NCI-H1930 (cell line): ENCODE measurements at places on chromosomes 3 and 15.

- no peak for DNase-seq
These were observed 12.4 kb downstream of the APOD start for GRCh38 chr3:195571361-195571760.

- DNase-seq, result no peak
These were observed 102.8 kb downstream of the ARRDC4 start for GRCh38 chr15:98063315-98063714.

- DNase-seq, result no peak
These were observed 7.1 kb downstream of the KCNH8 start for GRCh38 chr3:19155375-19155774.

- no peak for DNase-seq
These were observed 393.6 kb downstream of the OTOL1 start for GRCh38 chr3:161890147-161890625.

GRCh38 chr15:44243829-44244228 is 44.7 kb upstream of the GOLM2 start:
- no peak for DNase-seq

DNA sequence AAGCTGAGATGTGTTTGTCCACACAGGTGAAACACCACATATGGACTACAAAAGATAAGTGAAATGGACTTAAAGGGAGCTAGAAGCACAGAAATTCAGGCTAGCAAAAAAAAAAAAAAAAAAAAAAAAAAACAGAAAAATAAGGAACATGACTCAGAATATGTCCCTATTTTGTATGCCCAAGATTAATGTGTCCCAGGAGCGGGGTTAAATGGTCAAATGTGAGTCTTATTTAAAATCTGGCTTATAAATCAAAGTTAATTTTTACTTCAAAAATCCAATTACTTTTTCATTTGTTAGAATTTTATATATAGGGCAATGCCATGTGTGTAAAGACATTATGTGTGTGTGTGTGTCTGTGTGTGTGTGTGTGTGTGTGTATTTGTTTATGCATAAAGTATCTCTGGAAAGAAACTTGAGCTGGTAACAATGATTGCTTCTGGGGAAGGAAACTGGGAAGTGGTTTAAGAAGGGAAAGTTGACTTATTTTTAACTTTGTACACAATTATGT is 986.5 kb downstream of the ROBO2 start:
- no peak for DNase-seq

DNA sequence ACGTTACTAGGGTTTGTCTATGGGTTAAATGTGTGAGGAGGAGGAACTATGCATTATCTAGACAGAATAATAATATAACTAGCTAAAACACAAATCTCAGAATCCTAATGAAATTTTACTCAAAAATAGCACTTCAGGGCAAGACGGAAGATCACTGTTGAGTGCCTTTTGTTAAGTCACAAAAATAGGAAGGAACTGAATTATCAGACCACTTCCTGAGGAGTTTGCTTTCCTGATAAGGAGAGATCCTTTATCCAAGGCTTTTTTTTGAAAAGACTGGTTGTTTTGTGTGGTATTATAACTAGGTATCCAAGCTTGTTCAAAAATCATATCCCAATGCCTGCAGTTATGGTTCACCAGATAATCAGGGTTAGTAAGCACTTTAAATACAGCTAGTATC is 34.6 kb downstream of the NR2E3 start:
- DNase-seq, result no peak

GRCh38 chr3:47678446-47679338 is 100.0 kb upstream of the CSPG5 start:
- no peak for DNase-seq

DNA sequence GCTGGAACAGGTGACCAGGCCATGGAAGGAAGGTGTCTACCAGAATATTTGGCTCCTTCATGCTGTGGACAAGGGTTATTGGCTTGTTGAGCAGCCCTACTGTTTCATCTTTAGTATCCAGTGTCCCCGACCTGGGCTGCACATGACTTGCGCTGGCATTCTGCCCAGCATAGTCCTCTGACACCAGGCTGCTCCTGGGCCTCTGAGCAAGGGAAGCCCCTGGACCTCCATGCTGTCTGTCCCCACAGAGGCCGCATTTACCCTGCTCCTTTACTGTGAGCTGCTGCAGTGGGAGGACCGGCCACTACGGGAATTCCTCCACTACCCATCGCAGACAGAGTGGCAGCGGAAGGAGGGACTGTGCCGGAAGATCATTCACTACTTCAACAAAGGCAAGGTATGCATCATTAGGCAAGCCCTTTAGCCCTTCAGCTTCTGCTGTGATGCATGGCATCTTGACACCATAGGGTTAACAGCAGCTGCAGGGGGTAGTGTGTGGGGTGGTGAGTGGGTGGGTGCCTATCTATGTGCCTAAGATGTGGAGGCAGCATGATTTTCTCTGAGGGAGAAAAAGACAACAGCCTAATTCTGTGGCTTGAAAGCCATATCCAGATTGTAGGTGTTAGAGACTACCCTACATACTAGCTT is 44.0 kb upstream of the MANF start:
- DNase-seq, result no peak

DNA sequence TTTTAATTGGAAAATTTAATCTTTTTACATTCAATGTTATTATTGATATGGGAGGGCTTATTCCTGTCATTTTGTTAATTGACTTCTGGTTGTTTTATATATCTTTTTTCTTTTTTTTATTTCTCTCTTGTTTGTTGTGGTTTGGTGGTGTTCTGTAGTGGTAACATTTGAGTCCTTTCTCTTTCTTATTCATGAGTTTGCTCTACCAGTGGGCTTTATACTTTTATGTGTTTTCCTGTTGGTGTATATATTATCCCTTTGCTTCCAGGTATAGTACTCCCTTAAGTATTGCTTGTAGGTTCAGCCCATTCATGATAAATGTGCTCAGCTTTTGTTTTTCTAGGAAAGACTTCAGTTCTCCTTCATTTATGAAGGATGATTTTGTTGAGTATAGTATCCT is 57.6 kb downstream of the GALK2 start:
- no peak for DNase-seq

DNA sequence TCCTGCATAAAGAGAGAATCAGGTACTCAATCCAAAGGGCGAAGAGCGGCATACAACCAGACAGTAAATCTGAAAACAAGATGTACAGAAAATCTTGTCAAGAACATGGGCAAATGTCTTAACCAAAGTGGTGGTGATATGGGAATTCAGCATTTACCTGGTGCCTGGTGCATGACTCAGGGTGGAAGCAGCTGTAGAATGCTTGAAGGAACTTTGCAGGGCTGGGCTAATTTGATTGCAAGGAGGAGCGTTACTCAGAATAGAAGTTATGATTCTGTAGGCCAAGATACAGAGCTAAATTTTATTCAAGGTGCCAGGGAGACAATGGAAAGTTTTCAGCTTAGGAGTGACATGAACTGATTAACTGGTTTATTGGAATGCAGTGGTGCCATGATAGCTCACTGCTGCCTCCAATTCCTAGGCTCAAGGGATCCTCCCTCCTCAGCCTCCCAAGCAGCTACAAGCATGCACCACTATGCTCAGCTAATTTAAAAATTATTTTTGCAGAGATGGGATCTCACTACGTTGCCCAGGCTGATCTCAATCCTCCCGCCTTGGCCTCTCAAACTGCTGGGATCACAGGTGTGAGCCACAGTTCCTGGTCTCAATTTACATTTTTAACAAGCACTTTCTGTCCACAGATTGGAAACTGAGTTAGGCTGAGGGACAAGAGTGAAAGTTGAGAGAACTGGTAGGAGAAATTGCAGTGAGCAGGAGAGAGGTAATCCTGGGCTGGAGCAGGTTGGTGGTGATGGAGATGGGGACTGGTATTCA is 91.5 kb upstream of the TBC1D5 start:
- no peak for DNase-seq

DNA sequence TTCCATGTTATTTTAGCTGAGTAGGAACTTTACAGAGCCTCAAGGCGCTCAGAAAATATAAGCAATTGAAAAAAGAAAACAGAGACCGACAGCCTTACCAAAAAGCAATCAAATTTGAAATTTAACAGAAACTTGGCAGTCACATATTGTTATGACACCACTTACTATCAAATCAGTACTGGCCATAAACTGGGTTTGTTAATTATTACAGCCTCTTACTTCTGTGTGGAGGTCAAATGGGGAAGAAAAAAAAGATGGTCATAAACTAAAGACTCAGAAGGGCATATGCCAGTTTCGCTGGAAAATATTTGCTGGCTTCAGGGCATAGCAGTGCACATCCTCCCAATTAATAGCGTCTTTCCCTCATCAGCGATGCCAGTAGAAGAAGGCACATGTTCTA is 45.5 kb upstream of the SUCLG2 start:
- DNase-seq, result no peak

DNA sequence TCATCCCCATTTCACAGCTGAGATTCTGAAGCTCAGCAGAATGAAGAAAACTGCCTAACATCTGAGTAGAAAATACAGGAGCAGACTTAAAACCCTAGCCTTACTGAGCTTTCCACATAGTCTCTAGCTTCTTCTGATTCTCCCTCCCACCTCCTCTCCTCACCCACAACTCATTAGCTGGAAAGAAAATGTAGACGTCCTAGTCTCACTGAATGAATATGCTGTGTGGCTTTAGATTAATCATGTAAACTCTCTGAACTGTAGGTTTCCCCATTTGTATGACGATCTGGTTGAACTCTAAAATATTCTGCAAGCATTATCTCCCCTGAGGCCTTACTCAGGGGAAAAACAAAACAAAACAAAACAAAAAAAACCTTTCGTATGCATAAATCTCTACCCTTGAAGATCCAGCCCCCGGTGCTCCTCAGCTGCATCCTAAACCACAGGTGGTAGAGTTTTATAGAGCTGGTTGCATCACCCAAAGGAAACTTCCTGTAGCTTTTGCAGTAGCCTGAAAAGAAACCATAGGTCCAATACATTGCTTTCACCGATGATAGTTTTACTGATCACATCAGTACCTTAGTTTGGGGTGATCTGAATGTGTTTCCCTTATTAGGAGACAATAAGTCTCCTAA is 40.6 kb downstream of the FOXB1 start:
- no peak for DNase-seq

DNA sequence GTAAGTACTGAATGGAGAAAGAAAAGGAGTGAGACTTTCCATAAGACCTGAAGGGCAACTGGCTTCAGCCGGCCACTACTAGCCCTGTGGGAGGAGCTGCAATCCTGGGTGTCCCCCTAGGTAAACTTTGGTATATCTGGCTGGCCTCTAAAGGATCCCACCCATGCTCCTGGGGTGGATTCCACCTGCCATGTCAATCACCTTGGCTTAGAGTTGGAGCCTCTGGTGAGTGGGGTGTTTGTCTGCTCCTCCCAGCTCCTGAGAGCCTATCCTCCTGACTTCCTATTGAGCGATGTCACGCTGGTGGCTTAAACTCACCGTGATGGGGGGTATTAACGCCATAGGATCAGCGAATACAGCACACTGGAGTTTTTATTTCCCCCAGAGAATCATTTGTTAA is 2.6 kb downstream of the SPTBN5 start:
- DNase-seq, result no peak

- DNase-seq, result peak; percentile 69
These were observed 65.1 kb downstream of the HMCES start for GRCh38 chr3:129343643-129344360.

GRCh38 chr15:41492597-41493204 is 973 bp upstream of the ITPKA start:
- no peak for DNase-seq

DNA sequence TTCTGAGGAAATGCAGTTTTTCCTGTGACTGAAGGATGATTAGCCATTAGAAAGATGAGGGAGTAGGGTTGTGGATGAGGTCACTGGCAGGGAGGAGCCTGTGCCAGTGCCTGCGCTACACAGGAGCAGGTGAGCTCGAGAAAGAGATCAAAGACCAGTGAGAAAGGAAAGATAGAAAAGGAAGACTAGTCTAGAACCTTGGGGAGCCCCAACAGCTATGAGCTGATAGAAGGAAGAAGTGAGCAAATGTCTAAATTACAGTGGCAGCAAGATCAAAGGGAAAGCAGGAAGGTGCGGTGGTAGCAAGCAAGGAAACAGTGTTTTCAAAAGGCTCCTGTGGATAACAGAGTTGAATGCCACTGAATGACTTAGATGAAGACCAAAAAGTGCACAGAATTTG is 39.6 kb downstream of the LNP1 start:
- no peak for DNase-seq

DNA sequence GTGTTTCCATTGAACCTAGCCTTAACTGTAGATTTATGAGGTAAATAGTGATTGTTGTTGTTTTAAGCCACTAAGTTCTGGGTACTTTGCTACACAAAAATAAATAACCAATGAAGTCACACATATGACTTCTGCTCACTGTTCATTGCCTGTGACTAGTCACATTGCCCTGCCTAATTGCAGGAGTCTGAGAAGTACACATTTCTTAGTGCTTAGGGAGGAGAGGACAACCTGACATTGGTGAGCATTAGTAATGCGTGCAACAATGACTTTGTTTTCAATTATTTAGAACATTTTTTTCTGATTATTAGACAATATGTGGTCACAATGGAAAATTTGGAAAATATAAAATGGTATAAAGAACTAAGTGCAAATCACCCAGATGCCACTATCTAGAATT is 133.2 kb upstream of the DAZL start:
- DNase-seq, result no peak

DNA sequence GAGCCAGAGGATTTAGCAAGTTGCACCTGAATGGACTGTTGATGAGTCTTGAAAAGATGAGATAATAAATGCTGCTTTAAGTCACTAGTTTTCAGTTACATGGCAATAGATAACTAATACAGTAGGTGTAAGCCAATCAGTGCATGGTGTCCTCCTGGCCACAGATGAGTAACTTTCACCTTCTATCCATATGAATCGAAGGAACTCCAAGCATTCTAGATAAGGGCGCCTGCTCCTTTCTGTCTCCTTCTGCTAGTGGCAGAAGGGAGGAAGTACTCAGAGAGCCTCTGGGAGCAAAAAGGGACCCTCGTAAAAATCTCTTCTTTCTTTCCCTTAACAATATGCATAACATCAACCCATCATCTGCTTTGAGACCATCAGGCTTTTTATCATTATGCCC is 37.3 kb downstream of the TM6SF1 start:
- DNase-seq, result no peak

- DNase-seq, result no peak
These were observed 25.1 kb upstream of the CDCP1 start for GRCh38 chr3:45171283-45171682.

- DNase-seq, result no peak
These were observed 523.1 kb upstream of the FRG2C start for GRCh38 chr3:75140904-75141615.

DNA sequence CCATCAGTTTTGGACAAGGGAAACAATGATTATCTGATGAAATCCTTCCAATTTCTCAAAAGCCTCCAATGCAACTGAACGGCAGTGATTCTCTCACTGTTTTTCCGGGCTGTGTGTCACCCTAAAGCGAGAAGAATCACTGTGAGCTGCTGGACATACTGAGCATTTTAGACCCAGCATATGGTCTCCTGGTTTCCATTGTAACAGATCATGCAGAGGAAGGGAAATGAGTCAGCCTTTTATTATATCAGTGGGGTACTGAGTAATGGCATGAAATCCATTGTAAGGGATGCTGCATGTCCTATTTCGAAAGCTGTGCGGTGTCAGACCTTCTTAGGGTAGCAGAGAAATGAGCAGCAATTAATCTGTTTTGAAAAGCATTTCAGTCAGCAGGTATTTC is 287.1 kb downstream of the IL5RA start:
- DNase-seq, result no peak

GRCh38 chr3:5675319-5675718 is 487.8 kb downstream of the EDEM1 start:
- no peak for DNase-seq
